ENCODE measurements at places on chromosomes 3 and 15.
A peak's percentile ranks its signal among the peaks of the same experiment; 100 is the strongest.

- DNase-seq, result no peak
Measured at GRCh38 chr15:99143242-99143641, 38.4 kb downstream of the SYNM start.

DNA sequence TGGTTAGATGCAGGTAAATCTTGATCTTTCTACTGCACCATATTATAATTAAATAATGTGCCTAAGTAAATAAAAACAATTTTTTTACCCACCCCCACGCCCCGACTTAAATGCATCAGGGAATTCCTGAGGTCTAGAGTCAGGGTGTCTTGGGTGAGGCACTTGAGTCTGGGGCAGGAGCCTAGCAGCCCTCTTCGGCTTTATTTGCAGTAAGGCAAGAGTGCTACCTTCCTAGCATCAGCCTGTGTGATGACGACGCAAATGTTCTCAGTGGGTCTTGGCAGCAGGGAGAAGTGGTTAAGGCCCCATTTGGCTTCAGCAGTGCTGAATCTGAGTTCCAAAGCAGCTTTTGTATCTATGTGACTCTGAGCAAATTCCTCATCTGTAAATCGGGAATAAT is 88.7 kb downstream of the POLR2M start:
- DNase-seq, result no peak

DNA sequence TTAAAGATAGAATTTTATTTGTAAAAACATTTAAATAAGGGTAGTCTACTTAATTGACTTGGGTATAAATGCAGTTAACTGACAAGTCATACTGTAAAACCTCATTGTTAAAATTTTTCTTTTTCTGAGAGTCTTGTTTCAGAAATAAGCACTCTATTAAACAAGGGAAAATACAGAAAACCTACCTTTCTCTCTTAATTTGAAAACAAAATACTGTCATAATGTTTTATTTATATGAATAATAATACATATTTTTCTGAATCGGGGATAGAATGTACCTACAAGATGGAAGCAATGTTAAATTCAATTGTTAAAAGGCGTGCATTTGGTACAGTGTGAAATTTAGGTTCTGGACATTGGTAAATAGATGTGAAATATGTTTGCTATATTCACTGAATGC is 17.8 kb downstream of the ZIC1 start:
- DNase-seq, result no peak

DNA sequence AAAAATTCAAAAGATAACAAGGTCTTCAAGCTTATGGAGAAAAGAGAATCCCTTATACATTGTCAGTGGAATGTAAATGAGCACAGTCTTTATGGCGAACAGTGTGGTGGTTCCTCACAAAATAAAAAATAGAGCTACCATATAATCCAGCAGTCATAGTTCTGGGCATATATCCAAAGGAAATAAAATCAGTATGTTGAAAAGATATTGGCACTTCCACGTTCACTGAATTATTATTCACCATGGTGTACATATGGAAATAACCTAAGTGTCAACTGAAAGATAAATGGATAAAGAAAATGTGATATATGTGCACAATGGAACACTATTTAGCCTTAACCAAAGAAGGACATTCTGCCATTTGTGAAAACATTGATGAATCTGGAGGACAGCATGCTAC is 1161.2 kb downstream of the ROBO2 start:
- DNase-seq, result no peak

GRCh38 chr3:14304101-14305045 is 98.0 kb upstream of the SLC6A6 start:
- no peak for DNase-seq

- DNase-seq, result no peak
Measured at GRCh38 chr15:45799508-45799907, 164.7 kb downstream of the SQOR start.

- DNase-seq, result no peak
Measured at GRCh38 chr15:98650417-98651035, 2.2 kb downstream of the IGF1R start.

DNA sequence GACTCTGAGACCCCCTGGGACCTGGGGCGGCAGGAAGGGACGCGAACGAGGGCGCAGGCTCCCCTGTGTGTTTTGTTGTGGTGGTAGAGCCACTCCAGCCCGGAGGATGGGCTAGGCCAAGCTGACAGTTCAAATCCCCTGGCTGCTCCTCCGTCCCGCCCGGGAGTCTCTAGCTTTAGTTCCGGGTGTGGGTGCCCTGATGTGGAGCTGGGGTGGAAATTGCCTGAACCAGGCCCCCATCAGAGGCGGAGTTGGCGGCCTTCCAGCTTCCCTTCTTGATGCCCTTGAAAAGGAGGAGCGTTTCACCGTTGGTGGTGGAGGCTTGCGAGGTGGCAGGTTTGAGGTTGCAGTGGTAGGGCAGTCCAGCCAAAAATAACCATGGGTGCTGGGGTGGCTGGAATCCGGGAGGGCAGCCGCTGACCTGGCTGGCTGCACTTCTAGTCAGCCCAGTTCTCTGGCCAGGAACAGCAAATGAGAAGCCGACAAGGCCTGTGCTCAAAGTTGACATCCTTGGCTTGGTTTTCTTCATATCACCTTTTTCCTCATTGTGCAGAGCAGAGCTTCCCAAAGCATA is 817 bp downstream of the CLK3 start:
- DNase-seq, result peak; percentile 64

- DNase-seq, result no peak
Measured at GRCh38 chr3:132738314-132738713, 16.1 kb upstream of the NPHP3 start.

- no peak for DNase-seq
Measured at GRCh38 chr3:69650066-69650419, 89.2 kb upstream of the MITF start.

DNA sequence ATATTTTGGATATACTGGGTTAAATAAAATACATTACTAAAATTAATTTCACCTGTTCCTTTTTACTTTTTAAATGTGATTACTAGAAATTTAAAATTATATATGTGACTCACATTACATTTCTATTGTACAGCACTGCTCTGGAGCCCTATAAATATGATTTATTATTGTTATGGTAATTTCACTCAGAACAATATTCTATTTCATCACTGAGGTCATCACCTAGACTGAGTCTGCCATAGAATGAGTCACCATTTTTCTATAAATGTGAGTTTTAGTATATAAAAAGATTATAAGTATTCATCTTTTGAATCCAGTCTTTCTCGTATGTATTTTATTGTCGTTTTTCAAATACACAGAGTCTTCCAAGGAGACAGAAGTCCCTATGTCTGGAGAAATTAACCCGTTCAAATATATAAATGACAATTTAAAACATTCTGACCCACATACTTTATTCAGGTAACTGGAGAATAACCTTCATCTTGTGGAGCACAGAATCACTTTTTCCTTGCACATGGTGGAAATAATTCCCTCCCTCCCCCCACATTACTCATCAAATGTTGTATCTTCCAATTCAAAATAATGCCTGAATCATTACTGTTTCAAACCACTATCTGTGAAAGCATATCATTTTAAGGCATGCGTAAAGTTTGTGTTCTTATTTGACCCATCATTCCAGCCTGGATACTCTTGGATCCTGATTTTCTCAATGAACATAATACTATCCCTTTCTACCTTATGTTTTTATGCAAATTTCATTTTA is 30.0 kb downstream of the CHST14 start:
- DNase-seq, result no peak

- no peak for DNase-seq
Measured at GRCh38 chr3:53043738-53044137, 2.1 kb downstream of the SFMBT1 start.

GRCh38 chr3:14775011-14775410 is 43.8 kb upstream of the FGD5 start:
- DNase-seq, result no peak

DNA sequence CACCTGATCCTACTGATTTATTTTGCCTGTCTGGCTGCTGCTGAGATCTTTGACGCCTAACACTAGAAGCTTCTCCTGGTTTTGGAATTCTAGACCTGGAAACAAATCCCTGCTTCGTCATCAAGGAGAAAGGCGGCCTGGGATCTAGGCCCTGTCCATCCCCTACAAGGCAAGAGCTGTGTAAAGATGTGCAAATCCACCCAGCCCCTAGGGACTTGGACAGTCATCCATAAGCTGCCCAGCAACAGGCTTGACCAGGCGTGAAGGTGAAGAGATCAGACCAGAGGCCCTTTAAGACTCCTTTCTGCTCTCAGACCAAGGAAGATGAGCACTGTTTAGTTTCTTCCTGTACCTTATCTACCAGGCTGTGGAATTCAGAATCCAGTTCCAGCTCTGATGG is 32.2 kb downstream of the SLC41A3 start:
- DNase-seq, result no peak

DNA sequence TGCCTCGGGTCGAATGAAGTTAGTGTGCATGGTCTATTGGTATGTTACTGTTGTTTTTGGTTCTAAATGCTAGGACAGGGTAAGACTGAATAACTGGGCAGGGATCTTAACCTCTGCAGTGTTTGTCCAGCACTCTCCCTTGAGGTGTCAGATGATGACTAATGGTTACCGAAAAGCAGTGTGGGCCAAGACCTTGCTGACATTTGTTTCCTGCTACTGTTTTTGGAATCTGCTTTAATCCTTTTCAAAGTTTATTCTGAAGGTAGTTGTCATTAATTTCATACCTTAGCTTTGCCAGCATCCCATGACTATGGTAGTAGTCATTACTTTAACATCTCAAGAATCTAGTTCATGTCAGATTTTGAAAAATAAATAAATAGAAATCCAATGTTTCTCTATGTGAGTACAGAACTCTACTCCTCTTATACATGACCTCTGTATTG is 117.0 kb downstream of the P3H2 start:
- no peak for DNase-seq

GRCh38 chr15:80545078-80545477 is 140.9 kb downstream of the ARNT2 start:
- DNase-seq, result no peak

- peak; percentile 31 for DNase-seq
Measured at GRCh38 chr3:193788189-193788991, 195.4 kb downstream of the OPA1 start.

- no peak for DNase-seq
Measured at GRCh38 chr3:73433687-73434086, 191.1 kb downstream of the PDZRN3 start.

DNA sequence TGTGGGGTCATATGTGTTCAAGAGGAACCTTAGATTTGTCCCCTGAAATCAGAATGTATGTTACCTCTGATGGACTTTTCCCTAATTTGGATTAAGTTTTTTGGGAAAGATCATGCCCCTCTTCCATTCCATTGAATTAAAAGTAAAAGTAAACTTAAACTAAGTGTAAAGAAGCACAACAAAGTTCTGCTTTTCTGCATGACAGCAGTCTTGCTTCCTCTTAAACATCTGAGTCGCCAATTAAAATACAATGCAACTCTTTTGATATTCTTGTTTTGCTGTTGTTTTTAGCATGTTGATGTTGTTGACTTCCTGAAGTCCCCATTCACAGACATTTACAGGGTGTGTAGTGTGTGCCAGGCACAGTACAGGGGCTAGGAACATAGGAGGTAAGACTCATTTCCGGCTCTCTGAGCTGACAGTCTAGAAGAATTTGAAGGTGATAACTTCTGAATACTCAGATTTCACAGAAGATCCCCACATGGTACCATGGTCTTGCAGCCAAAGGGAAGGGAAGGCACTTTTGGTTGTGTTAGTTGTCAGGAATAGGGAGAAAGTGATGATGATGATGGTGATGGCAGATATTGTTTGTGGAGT is 45.0 kb downstream of the USP13 start:
- DNase-seq, result no peak

DNA sequence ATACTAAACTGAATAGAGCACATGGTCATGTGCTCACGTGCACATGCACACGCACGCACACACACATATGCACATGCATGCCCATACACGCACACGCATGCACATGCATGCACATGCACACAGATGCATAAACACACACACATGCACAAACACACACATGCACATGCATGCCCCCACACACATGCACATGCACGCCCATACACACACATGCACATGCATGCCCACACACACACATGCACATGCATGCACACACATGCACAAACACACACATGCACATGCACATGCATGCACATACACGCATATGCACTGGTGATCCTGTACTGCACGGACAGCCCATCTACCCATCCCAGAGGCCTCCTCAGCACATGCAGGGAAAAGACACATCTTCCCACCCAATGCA is 426.6 kb downstream of the OCA2 start:
- DNase-seq, result no peak

DNA sequence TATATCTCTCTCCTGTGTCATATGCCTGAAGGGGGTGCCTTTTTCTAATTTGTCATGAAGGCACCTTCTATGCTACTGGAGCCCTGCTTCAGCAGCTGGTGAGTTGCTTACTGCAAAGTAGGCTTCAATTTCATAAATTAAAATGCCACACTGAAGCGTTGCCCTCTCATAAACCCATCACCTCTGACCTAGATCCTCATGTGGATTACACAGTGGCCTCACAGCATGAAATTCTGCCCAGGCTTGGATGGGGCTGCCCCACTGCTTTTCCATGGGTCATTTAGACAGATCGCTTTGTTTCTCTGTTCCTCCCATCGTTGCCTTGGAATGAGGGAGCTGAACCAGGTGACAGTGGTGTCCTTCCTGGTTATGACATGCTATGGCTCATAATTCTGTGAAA is 131.2 kb downstream of the RPL22L1 start:
- no peak for DNase-seq

DNA sequence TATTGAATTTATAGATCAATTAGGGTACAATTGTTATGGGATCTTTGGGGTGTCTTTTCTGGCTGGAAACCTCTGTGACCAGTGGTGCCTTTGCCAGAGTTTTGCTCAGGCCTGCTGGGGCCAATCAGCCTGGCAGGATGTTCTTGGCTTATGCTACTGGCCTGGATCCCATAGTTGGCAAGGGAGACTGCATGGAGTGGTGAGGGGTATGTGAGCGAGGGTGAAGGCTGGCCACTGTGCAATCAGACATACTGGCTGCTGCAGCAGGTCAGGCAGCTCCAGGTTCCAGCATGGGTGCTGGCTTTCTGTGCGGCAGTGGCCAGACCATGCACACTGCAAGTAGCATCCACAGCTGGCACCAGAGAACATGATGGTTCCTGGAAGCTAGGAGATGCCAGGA is 1053.2 kb upstream of the GBE1 start:
- DNase-seq, result no peak

GRCh38 chr15:49045751-49046219 is 461 bp downstream of the SECISBP2L start:
- DNase-seq, result no peak

GRCh38 chr3:177234121-177234520 is 36.8 kb upstream of the TBL1XR1 start:
- no peak for DNase-seq

GRCh38 chr3:120171134-120171873 is 77.1 kb upstream of the GSK3B start:
- DNase-seq, result no peak

DNA sequence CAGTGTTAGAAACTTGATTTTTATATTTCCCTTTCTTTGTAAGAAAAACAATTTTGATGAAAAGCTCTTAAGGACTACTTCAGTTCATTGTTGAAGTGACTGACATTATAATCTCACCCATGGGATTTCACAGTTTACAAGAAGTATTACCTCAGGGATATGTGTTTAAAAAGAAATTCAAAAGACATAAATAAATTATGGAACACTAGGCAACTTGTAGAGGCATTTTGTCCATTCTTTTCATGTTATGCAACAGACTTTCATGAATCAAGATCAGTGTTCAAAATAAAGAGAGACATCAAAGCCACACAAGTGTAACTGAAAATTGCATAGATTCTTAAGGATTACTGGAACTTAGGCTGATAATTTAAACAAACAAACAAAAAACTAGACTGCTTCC is 196.8 kb upstream of the AGTR1 start:
- DNase-seq, result no peak

GRCh38 chr3:40179016-40179415 is 130.5 kb upstream of the EIF1B start:
- peak; percentile 75 for DNase-seq

Measured in omental fat pad (tissue), 4 donors.